ENCODE measurements at places on chromosomes 5 and 9. TPM values are rescaled to one million over a fixed set of nuclear protein-coding genes. Genes with fewer than 3 reads are reported as not detected.

DNA sequence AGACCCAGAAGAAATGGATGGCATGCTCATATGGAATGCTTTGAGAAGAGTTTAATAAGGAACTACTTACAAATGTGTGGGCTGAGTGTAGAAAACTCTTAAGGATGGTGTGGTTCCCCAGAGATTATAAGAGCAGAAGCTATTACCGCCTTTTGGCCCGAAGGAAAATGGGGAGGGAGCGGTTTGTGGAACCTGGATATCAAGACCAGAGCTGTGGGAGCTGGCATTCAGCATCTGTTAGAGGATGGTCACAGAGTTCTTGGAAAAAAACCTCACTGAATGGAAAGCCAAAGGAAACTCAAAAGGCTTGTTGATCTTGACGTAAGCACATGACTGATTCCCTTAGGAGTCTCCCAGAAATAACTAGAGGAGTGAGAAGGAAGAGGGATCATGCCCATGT lies 151.0 kb downstream of the PJA2 start:
- H3K36me3 ChIP-seq, result peaks cover 7% of the 10 kb centered on the region
- no peak overlapping the region for H3K4me3 ChIP-seq
- DNase-seq, result no peak
- no peak overlapping the region for H3K27ac ChIP-seq
- H3K4me1 ChIP-seq, result no peaks in the 10 kb centered on the region

SPATA31C1 gene
- total RNA-seq, result 1.4 TPM

DNA sequence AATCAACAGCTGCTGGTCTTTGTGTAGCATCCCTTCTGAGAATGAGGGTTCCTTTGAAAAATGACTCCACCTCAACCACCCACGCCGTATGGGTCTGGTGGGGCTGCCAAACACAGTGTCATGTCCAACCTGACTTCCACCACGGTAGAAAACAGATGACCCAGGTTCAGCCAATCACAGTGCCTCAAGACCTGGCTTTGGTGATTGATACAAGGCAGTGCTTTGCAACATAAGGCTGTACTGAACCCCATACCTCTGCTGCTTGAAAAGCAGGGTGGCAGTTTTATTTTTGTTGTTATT lies 11.5 kb upstream of the TGFBR1 start:
- DNase-seq, result no peak
- no peaks in the 10 kb centered on the region for H3K36me3 ChIP-seq
- H3K4me1 ChIP-seq, result peaks cover 23% of the 10 kb centered on the region
- no peak overlapping the region for H3K27ac ChIP-seq
- H3K27me3 ChIP-seq, result no peaks in the 10 kb centered on the region
- H3K4me3 ChIP-seq, result no peak overlapping the region

- no peaks in the 10 kb centered on the region for H3K27me3 ChIP-seq
- no peak for DNase-seq
- H3K4me1 ChIP-seq, result no peaks in the 10 kb centered on the region
- no peak overlapping the region for H3K4me3 ChIP-seq
- H3K36me3 ChIP-seq, result no peaks in the 10 kb centered on the region
- no peak overlapping the region for H3K27ac ChIP-seq
Measured at GRCh38 chr5:17730421-17730820, 96.2 kb downstream of the TAF11L14 start.

DNA sequence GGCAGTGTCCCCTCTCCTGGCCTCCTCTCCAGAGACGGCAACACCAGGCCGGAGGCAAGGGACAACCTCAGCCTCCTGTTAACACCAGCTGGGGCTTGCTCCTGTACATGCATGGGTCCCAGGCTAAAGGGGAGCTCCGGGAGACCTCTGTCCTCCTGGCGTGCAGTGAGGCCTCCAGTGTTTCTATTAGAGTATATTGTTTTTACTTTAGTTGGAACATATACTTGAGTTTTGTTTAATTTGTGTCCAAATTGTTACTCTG lies 12.0 kb upstream of the IRX2 start:
- H3K4me1 ChIP-seq, result peaks cover 9% of the 10 kb centered on the region
- no peak for DNase-seq
- H3K27me3 ChIP-seq, result peaks cover 15% of the 10 kb centered on the region
- H3K4me3 ChIP-seq, result no peak overlapping the region
- H3K27ac ChIP-seq, result no peak overlapping the region

- H3K4me1 ChIP-seq, result peaks cover 9% of the 10 kb centered on the region
- H3K36me3 ChIP-seq, result peaks cover 22% of the 10 kb centered on the region
- no peak for DNase-seq
- no peaks in the 10 kb centered on the region for H3K27me3 ChIP-seq
Measured at GRCh38 chr9:17291766-17292165, 156.9 kb downstream of the CNTLN start.

- DNase-seq, result no peak
- no peaks in the 10 kb centered on the region for H3K36me3 ChIP-seq
- H3K27me3 ChIP-seq, result peaks cover 30% of the 10 kb centered on the region
- H3K4me3 ChIP-seq, result no peak overlapping the region
- no peak overlapping the region for H3K27ac ChIP-seq
Measured at GRCh38 chr5:150197476-150197875, 7.6 kb downstream of the SLC6A7 start.

GRCh38 chr9:134783699-134784039 lies 96.9 kb upstream of the FCN2 start:
- H3K36me3 ChIP-seq, result no peaks in the 10 kb centered on the region
- no peak overlapping the region for H3K27ac ChIP-seq
- no peak for DNase-seq
- no peak overlapping the region for H3K4me3 ChIP-seq
- H3K4me1 ChIP-seq, result peaks cover 5% of the 10 kb centered on the region
- H3K27me3 ChIP-seq, result peaks cover 3% of the 10 kb centered on the region

NKD2 gene
- 20.6 TPM for total RNA-seq

DNA sequence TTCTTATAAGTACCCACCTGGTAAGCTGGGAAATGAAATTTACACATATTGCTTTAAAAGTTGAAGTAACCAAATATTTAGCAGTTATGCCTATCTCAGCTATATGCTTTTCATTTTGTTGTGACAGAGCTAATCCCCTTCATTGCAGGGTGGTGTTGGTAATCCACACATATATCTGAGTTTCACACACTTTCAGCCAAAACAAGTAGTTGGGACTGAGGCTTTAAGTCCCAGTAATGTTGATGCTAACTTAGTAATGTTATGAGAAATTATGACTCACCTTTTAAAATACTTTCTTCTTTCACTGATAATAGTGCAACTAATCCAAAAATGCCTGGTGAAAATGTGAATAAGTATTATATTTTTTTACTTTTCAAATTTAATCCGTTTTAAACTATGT lies 19.2 kb upstream of the RICTOR start:
- H3K36me3 ChIP-seq, result no peaks in the 10 kb centered on the region
- H3K4me3 ChIP-seq, result no peak overlapping the region
- no peaks in the 10 kb centered on the region for H3K4me1 ChIP-seq

DNA sequence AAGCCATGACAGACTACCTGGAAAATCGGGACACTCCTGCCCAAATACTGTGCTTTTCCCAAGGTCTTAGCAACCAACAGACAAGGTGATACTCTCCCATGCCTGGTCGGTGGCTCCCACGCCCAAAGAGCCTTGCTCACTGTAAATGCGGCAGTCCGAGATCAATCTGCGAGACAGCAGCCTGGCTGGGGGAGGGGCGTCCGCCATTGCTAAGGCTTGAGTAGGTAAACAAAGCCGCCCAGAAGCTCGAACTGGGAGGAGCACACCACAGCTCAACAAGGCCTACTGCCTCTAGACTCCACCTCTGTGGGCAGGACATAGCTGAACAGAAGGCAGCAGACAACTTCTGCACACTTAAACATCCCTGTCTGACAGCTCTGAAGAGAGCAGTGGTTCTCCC lies 272.1 kb upstream of the CCNG1 start:
- H3K4me1 ChIP-seq, result no peaks in the 10 kb centered on the region
- no peak for DNase-seq
- H3K27ac ChIP-seq, result no peak overlapping the region
- H3K36me3 ChIP-seq, result no peaks in the 10 kb centered on the region
- H3K4me3 ChIP-seq, result no peak overlapping the region

OLFML2A gene
- 0.14 TPM for total RNA-seq

GTF3C5 gene
- 105 TPM for total RNA-seq

EGFLAM gene
- total RNA-seq, result 9.1 TPM

DNA sequence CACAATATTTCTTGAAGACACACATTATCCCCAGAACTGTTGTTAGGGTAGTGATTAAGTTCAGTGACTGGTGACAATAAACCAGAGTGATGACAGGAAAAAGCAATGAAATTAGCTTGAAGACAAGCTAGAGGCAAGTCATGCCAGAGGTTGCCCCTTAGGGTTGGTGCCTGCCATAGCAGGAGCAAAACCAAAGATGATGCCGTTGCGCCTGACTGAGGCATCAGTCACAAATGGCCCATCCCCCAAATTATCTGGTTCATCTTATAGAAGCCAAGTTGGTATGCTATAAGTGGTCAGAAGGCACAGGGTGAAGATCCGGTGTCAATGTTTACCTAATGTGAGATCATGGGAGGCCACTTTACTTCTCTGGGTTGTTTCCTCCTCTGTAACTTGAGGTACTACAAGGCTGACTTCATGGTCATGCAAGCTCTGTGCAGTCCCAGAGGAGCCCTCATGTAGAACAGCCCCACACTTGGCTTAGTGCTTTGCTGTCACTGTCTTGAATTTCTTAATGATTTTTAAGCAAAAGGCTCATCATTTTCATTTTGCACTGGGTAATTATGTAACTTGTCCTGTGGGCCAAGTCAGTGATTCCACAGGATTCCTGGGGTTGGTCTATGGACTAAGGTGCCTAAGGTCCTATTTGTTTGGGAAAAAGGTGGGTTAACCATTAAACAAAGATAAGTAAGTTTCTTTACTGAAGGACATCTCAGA lies 211.3 kb downstream of the MAN2A1 start:
- no peaks in the 10 kb centered on the region for H3K36me3 ChIP-seq
- peaks cover 12% of the 10 kb centered on the region for H3K4me1 ChIP-seq
- no peak overlapping the region for H3K4me3 ChIP-seq
- peaks cover 3% of the 10 kb centered on the region for H3K27me3 ChIP-seq
- no peak for DNase-seq

DNA sequence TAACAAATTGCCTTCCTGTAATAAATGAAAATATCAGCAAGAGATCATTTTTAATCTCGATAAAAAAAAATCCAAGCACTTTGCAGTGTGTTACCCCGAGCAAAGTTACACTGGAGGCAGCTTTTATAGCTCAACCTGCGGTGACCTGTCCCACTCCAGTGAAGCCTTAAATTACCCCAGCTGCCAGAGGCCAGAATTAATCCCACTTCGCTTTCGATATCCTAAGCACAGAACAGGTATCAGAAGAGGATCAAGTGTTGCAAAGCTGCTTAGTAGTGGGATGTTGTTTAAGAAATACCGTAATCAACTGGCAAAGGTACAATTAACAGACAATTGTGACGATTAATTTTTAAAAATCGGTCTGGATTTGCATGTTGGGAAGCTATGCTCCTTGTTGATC lies 314.0 kb downstream of the AGTPBP1 start:
- no peak for DNase-seq
- H3K27me3 ChIP-seq, result no peaks in the 10 kb centered on the region
- no peak overlapping the region for H3K4me3 ChIP-seq
- H3K4me1 ChIP-seq, result peaks cover 56% of the 10 kb centered on the region

DNA sequence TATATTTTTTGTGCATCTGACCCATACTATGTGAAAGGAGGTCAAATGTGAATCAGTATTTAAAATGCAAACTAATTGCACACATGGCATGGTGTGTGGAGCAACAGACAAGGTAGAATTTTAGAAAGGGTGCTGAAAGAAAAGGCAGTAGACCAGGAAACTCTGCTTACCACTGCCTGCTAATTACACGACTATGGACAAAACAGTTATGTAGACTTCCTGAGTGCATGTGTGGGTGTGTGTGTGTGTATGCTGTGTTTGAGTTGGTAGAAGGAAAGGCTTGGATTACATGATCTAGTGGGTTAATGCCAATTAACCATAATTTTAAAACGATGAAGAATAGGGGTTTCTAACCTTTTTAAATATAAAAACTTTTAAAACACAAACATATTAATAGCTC lies 349.9 kb downstream of the SH3GL2 start:
- no peak overlapping the region for H3K4me3 ChIP-seq
- peaks cover 14% of the 10 kb centered on the region for H3K4me1 ChIP-seq
- no peaks in the 10 kb centered on the region for H3K27me3 ChIP-seq
- no peak overlapping the region for H3K27ac ChIP-seq
- DNase-seq, result no peak

GRCh38 chr5:162512935-162513565 lies 445.5 kb downstream of the GABRG2 start:
- DNase-seq, result no peak
- no peaks in the 10 kb centered on the region for H3K36me3 ChIP-seq
- no peaks in the 10 kb centered on the region for H3K4me1 ChIP-seq
- peaks cover 3% of the 10 kb centered on the region for H3K27me3 ChIP-seq

PLPPR1 gene
- total RNA-seq, result 4.7 TPM

DNA sequence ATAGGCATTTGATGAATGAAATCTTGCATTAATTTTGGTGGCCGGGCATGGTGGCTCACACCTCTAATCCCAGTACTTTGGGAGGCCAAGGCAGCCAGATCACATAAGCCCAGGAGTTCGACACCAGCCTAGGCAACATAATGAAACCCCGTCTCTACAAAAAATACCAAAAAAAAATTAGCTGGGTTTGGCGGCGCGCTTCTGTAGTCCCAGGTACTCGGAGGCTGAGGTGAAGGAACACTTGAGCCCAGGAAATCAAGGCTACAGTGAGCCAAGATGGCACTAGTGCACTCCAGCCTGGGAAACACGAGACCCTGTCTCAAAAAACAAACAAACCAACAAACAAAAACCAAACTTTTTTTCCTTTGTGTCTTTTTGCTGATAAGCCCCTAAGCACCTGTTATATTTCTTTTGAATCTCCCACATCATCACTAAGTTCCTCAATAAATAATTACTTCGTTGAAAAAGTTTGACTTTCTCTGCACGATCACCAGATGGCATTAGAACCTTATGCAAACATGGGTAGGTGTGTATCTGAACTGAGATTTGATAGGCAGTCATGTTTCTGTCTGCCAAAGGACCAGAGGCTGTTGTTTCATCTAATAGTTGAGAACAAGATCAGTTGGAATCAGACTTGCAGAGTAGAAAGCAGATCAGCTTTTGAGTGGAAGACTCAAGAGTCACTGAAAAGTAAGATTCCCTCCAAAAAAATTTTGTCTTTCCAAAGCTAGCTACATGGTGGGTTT lies 5.5 kb upstream of the MATR3 start:
- no peaks in the 10 kb centered on the region for H3K27me3 ChIP-seq
- peaks cover 19% of the 10 kb centered on the region for H3K36me3 ChIP-seq
- no peak for DNase-seq
- H3K4me1 ChIP-seq, result peaks cover 8% of the 10 kb centered on the region
- peak overlapping the region; percentile 28 for H3K4me3 ChIP-seq

TMC1 gene
- 0.33 TPM for total RNA-seq

- H3K36me3 ChIP-seq, result no peaks in the 10 kb centered on the region
- H3K27me3 ChIP-seq, result peaks cover 10% of the 10 kb centered on the region
- no peak overlapping the region for H3K4me3 ChIP-seq
Measured at GRCh38 chr5:39850291-39850690, 425.5 kb upstream of the DAB2 start.

DNA sequence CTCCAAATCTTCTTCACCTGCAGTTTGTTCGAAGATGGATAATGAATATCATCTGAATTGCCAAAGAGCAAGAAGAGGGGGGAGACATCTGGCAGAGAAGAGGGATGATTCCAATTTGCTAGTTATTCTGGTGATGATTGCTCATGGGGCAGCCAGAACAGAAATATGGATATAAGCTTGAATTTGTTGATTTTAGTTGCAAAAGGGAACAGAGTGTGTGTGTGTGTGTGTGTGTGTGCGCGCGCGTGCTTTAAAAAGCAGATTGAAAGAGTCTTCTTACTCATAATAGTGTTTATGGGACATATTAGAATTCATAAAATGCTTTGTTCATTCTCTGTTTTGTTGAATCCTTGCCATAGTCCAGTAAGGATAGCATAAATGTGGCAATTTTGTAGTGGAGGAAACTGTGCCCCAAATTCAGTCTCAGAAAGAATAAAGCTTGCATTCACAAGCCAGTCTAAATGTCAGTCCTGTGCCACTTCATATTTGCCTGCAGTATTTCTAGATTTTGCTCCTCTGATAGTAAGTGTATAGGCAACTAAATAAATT lies 436.3 kb upstream of the KLF4 start:
- H3K4me3 ChIP-seq, result no peak overlapping the region
- no peak overlapping the region for H3K27ac ChIP-seq
- no peaks in the 10 kb centered on the region for H3K36me3 ChIP-seq
